Activated CD4-positive, alpha-beta memory T cell treated with anti-CD3 and anti-CD28 coated beads, Interleukin-2, amount 10 ng/mL, durations not matched to agents 7 days and 5 days (primary cell): ENCODE measurements at places on chromosomes 12 and 14.

- DNase-seq, result no peak
- no peaks in the 10 kb centered on the region for H3K4me1 ChIP-seq
- no peak overlapping the region for H3K27ac ChIP-seq
- H3K4me3 ChIP-seq, result no peak overlapping the region
Observed at GRCh38 chr14:87696485-87696884, 296.5 kb downstream of the GALC start.

DNA sequence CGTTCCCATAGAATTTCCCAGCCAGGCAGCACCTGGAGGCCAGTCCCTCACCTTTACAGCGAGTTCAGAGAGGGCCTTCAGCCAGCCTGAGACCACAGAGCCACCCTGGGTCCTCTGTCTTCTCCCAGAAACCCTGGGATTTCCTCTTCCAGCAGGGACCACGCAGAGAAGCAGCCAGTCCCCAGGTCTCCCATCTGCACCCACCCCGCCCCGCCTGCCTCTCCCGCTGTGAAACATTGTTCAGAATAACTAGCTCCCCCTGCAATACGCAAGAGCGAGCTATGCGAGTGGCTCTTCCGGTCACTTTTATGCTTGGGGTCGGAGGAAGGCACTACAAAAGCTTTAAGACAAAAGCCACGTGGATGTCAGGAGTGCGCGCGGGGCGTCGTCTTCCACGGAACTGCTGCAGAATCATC is 77.8 kb downstream of the SERPINA3 start:
- DNase-seq, result no peak
- H3K4me3 ChIP-seq, result no peak overlapping the region
- peaks cover 5% of the 10 kb centered on the region for H3K27me3 ChIP-seq
- no peaks in the 10 kb centered on the region for H3K36me3 ChIP-seq
- no peaks in the 10 kb centered on the region for H3K4me1 ChIP-seq
- H3K27ac ChIP-seq, result no peak overlapping the region

DNA sequence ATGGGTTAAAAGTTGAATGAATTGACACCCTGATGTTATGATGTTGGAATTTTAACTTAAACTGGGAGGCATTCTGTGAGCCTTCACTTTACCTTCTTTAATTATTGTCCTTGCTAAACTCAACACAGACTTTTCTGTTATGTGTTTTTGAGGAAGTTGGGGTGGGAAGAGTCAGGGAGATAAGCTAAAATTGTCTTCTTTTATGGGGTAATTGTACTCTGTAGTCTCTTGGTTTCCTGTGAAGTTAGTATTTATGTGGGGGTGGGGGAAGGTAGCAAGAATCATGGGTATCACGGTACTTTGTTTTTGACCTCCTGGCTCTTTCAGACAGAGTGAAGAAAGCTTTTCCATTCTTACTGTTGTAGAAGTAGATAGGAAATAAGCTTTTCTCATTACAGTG is 32.9 kb downstream of the RAB21 start:
- no peak overlapping the region for H3K4me3 ChIP-seq
- H3K4me1 ChIP-seq, result peaks cover 6% of the 10 kb centered on the region
- peaks cover 31% of the 10 kb centered on the region for H3K36me3 ChIP-seq
- no peak for DNase-seq

- H3K4me1 ChIP-seq, result peaks cover 70% of the 10 kb centered on the region
- no peak for DNase-seq
- peak overlapping the region; percentile 8 for H3K27ac ChIP-seq
- H3K4me3 ChIP-seq, result no peak overlapping the region
- no peaks in the 10 kb centered on the region for H3K27me3 ChIP-seq
Observed at GRCh38 chr12:54956818-54957641, 27.5 kb downstream of the TESPA1 start.
